ENCODE measurements at places on chromosomes 2 and 18. TPM values are rescaled to one million over a fixed set of nuclear protein-coding genes. Genes with fewer than 3 reads are reported as not detected.

The CFC1 gene
- not detected for total RNA-seq

The PEX13 gene
- total RNA-seq: 79.2 TPM

The REG3G gene
- not detected for total RNA-seq

The GULP1 gene
- 117 TPM for total RNA-seq

The NXPH2 gene
- 30.4 TPM for total RNA-seq

The CCNT2 gene
- total RNA-seq: 106 TPM

The ALLC gene
- total RNA-seq: not detected
